Non-pigmented ciliary epithelial cell (primary cell): ENCODE measurements at places on chromosomes 13 and 19.
A peak's percentile ranks its signal among the peaks of the same experiment; 100 is the strongest.

DNA sequence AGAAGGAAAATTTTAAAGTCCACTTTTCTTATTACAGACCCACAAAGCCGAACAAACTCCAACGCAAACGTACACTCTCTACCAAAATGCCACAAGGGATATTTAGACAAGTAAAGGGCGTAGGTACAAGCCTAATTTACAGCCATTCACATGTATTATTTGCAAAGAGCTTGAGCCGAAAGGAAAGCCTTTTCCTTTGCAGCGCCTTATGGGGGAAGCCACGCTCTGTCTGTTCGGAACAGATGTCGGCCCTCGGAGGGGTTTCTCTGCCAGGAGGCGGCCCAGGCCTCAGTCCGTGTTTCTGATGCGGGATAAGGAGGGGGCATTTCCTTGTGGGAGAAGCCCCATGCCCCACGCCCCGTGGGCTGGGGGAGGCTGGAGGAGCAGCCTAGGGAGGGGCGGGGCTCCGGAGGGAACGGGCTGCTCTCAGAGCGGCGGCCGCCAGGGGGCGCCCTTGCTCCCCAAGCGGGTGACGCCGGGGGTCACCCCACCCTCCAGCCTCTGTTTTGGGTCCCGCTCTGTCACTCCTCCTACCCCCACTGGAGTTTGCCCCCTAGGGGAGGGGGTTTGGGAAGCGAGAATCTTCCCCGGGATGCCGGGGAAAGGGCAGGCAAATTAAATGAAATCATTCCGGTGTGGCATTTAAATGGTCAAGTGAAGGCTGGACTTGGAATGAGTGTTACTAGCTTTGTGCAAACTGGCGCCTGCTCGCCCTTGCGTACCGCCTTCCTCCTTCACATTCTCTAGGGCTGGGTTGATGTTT lies 2.9 kb downstream of the HTR2A start:
- no peak for DNase-seq

DNA sequence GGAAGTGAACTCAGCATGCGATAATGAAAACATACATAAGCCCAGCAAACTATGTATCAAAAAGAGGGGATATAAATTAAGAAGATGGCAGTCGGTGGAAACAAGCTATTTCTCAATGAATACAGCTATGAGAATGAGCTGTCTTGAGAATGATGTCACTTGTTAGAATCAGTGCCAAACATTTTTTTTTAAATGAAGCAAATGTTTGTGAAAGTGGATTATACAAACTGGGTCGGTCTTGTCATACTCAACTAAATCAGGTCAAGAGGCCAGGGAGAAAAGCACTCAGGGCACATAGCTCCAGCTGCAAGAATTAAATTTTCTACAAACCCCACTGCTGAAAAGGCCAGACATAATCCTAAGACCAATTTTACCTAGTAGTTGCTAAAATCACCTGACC lies 1048.4 kb downstream of the SLITRK1 start:
- peak; percentile 3 for DNase-seq

GRCh38 chr13:30276178-30276577 lies 31.2 kb downstream of the KATNAL1 start:
- DNase-seq: no peak

- no peak for DNase-seq
These were observed 4.4 kb downstream of the PRDX2 start for GRCh38 chr19:12797141-12797587.

DNA sequence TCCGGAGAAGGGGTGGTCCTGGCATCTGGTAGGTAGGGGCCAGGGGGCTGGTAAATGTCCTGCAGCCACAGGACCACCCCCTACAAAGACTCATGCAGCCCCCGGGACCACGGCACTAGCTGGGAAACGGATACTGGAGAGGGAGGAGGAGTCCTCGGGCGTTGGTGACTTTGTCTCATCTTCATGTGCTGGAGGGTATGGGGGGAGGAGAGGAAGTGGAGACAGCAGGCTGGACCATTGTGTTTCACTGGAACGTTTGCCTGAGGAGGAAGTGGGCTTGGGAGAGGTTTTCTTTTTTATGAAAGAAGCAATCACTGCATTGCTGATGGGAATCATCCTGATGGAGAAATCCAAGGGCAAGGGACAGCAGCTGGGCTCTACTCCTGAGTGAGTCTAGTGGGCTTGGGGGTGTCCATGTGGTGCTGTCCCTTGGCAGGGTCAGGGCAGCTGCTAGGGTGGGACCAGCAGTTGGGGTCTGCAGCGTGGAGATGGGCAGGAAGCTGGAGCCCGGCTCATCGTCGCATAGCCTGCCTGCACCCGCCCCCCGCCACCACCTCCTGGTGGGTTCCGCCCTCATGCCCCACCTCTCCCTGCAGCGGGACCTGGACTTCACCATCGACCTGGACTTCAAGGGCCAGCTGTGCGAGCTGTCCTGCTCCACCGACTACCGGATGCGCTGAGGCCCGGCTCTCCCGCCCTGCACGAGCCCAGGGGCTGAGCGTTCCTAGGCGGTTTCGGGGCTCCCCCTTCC lies 1.7 kb upstream of the ADM5 start:
- DNase-seq: no peak

- DNase-seq: no peak
These were observed 41.1 kb upstream of the GTF3A start for GRCh38 chr13:27383104-27383921.

DNA sequence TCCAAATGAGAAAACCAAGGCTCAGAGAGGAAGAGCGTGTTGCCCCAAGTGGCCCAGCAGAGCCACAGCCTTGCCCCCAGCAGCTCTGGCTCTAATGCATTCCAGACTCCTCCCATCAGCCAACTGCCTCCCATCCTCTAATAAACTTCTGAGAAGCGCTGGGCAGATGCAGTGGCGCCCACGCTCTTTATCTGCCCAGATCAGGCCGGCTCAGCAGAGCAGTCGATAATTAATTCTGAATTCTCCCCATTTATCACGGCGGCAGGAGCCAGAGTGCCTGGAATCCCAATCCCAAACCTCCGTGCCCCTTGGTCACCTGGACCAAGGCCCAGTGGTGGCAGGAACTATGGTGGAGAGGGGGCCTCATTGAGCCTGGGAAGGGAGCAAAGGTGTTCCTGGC lies 13.9 kb downstream of the TINCR start:
- DNase-seq: no peak

GRCh38 chr19:19490214-19490968 lies 25.0 kb downstream of the TSSK6 start:
- peak; percentile 63 for DNase-seq

GRCh38 chr13:113656831-113657671 lies 947 bp downstream of the ATP4B start:
- DNase-seq: no peak

GRCh38 chr19:2633693-2634075 lies 68.8 kb downstream of the GNG7 start:
- DNase-seq: no peak

- no peak for DNase-seq
These were observed 1364.0 kb downstream of the PCDH9 start for GRCh38 chr13:65866138-65866537.

DNA sequence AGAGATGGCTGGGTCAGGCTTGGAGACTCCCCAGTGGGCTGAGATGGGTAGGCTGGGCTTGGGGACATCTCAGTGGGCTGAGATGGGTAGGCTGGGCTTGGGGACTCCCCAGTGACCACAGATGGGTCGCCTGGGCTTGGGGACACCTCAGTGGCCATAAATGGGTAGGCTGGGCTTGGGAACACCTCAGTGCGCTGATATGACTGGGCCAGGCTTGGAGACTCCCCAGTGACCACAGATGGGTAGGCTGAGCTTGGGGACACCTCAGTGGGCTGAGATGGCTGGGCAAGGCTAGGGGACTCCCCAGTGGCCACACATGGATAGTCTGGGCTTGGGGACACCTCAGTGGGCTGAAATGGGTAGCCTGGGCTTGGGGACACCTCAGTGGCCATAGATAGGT lies 12.8 kb downstream of the IQCN start:
- DNase-seq: no peak

- no peak for DNase-seq
These were observed 23.5 kb downstream of the FAM187B start for GRCh38 chr19:35204799-35205732.

DNA sequence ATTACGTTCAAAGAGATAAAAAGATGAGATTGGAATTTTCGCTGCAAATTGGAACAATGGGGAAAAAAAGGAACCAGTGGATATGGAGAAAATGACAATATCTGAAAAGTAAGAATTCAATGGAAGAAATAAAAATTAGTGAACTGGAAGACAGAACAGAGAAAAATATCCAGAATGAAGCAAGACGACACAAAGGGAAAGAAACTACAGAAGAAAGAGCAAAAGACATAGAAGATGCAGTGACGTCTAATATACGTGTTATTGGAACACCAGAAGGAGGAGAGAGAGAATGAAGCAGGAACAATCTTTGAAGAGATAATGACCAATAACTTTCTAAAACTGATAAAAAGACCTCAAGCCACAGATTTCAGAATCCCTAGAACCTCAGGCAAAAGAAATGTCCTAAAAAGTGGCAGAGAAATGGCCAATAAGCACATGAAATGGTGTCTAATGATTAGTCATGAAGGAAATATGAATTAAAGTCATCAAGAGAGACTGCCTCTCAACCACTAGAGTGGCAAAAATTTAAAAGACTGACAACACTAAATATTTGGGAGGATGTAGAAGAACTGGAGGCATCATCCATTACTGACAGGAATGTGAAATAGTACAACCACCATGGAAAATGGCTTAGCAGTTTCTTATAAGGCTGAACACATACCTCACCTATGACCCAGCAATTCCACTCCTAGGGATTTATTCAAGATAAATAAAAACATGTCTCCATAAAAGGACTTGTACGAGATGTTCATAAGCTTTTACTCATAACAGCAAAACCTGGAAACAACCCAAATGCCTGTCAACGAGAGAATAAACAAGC lies 56.5 kb downstream of the GADD45B start:
- peak; percentile 78 for DNase-seq

DNA sequence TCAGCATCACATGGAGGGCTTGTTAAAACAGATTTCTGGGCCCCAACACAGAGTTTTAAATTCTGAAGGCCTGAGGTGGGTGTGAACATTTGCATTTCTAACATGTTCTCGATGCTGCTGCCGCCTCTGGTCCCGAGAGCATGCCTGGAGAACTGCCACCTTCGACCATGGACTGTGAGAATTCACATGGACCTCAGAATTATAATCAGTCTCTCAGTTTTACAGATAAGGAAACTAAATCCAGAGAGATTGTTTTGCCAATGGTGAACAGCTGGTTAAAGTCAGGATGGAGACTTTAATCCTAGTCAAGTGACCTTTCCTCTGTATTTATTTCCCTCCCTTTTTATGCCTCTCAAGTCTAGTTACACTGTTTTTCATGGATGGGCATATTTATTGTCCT lies 14.7 kb downstream of the ALOX5AP start:
- DNase-seq: no peak

DNA sequence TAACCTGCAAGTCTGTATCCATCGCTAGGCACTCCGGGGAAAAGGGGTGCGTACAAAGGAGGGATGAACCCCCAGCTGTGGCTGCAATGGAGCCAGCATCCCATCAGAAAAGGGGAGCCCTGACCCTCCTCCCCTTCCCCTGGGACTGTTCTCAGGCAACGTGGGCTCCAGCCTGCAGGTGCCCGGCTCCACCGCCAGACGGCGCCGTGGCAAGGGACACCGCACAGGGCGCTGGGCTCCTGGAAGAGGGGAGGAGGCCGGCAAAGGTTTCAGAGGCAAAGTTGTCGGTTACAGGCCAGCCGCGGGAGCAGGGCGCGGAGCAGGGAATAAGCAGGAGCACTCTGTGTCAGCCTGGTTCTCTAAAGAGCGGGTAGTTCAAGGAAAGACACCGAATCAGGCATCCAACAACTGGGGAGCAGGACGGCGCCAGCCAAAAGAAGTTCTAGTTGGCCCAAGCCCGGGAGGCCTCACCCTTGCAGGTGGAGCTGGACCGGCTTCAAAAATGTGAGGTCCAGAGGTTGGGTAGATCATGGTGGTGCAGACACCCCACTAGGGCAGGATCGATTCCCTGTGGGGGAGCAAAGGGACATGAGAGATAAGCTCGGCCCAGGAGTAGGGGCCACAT lies 53.0 kb upstream of the ATP12A start:
- DNase-seq: no peak

DNA sequence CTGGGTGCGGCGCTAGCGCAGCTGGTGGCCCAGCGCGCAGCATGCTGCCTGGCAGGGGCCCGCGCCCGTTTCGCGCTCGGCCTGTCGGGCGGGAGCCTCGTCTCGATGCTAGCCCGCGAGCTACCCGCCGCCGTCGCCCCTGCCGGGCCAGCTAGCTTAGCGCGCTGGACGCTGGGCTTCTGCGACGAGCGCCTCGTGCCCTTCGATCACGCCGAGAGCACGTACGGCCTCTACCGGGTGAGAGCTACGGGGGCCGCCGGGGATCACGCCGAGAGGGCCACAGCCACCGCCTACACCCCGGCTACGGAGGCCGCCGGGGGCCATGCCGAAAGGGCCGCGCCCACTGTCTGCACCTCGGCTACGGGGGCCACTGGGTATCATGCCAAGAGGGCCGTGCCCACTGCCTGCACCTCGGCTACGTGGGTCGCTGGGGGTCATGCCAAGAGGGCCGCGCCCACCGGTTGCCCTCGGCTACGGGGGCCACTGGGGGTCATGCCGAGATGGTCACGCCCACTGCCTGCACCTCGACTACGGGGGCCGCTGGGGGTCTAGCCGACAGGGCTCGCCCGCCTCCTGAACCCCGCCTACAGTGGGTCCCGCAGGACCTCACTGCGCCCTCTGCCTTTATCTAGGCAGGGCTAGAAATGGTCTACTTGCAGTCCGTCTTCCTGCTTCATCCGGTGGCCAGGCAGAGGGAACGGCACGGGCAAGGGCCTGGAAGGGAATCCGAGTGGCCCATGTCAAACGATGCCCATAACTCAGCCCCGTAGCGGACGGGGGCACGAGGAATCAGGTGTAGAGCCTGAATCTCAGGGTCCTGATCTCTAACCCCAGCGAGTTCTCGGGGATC lies 500 bp downstream of the PGLS start:
- no peak for DNase-seq

- DNase-seq: no peak
These were observed 373.0 kb upstream of the SLITRK1 start for GRCh38 chr13:84255226-84255797.

DNA sequence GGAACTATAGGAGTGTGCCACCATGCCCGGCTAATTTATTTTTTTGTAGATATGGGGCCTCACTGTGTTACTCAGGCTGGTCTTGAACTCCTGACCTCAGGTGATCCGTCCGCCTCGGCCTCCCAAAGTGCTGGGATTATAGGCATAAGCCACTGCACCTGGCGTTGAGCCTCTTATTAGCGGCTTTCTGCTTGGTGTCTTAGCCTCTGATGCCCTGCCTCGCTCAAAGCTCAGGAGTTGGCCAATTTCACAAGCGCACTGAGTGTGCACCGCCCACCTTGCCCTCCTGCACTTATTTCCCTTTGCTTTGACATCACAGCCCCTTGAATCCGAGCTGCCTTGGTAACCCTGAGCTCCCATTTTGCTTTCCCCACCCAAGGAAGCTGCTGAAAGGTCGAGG lies 10.1 kb downstream of the YIPF2 start:
- DNase-seq: no peak

DNA sequence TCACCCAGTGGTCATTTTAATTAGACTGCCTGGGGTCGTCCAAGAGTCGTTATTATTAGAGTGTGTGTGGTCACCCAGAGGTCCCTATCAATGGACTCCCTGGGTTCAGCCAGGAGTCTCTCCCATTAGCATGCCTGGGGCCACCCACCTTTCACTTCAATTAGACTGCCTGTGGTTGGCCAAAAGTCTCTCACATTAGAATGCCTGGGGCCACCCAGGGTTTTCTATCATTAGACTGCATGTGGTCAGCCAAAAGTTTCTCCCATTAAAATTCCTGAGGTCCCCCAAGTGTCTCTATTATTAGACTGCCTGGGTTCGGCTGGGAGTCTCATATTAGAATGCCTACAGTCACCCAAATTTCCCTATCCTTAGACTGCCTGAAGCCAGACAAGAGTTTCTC lies 1472.6 kb downstream of the UQCRFS1 start:
- DNase-seq: no peak

- no peak for DNase-seq
These were observed 11.7 kb downstream of the NTN5 start for GRCh38 chr19:48660852-48661710.
